ENCODE measurements at places on chromosomes 16 and 17.
A peak's percentile ranks its signal among the peaks of the same experiment; 100 is the strongest.

GRCh38 chr17:9185142-9185541, 163.8 kb downstream of the NTN1 start:
- DNase-seq: no peak

DNA sequence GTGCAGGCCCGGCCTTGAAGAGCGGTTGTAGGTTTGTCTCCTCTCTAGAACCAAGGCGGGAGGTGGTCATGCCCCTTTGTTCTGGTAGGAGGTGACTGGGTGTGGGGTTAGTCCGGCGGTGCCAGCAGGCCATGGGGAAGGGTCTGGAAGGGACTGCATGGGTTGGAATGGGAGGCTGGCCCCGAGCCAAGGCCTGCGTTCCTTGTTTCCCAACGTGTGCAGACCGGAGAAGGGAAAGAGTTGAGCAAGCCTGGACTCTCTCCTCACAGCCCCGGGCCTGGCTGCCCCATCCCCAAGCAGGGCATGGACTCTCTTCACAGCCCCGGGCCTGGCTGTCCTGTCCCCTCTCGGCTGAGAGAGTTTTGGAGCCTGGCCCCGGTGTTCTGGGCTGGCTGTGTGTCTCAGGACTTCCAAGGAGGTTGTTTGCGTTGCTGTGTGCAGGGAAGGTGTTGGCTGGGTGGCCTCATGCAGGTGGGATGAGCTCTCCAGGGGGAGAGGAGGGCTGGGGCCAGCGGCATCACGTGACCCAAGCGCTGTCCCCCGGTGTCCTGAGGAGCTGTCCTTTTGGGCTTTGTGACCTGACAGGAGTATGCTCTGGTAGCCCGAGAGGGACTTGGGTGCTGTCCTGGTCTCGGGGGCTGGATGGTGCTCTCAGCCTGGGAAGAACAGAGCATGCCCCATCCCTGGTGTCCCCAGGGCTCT, 2.6 kb downstream of the CACNA1H start:
- no peak for DNase-seq

- DNase-seq: peak; percentile 54
Observed at GRCh38 chr16:19113577-19114358, at the start of gene ITPRIPL2. ITPRIPL2 (plus strand) TSS chr16:19113964; CDS start chr16:19114462, 498 bp downstream.

DNA sequence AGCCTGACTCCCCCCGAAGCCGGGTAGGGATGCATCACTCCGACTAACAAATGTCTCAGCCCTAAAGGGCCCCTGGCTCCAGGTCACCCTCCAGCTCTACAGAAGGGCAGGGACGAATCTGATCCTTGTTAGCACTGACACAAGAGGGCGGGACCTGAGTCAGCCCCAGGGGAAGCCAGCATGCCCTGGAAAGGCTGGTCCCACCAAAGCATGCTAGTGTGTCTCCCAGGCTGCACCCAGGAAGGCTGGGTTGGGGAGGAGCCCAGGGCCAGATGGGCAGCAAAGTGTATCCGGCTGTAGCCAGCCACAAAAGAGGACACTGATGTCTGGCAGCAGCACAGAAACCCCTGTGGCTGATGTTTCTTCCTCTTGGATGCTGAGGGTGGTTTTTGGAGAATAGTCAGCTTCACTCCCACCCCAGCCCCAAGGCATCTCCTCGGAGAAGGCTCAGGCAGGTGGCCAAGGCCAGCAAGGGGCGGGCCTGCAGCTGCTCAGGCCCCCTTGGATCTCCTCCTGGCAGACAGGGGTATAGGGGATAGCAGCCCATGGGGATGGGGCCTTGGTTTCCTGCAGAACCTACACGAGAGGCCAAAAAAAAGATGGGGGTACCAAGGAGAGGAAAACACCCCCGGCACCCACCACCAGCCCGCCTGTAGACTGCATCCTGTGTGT, 11.0 kb downstream of the NATD1 start:
- no peak for DNase-seq

GRCh38 chr16:59305850-59306249, 571.7 kb upstream of the GOT2 start:
- DNase-seq: no peak

DNA sequence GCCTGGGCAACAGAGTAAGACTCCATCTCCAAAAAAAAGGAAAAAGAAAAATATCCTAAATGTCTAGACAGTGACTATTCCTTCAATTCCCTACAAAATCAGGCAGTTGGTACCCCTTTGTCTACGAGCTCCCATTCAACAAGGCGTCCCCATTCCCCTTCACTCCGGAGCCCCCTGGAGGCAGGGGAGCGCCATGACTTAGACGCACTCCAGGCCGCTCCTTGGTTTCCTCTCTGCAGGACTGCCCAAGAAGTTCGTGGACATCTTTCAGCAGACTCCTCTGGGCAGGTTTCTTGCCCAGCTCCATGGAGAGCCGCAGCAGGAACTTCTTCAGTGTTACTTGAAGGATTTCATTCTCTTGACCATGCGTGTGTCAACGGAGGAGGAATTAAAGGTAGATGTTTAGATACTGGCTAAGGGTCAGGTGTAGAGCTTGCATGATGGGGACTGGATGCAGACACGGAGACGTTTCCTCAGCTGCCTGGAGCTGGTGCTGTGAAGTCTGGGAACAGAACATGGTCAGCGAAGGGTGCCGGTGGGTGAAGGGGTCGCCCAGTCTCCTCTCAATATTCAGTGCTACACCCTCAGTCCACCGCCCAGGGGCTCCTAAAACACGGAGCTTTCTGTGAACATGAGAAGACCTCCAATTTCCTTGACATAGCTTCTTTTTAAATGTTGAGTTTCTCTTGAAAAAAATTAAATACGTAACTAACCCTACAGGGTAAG, 53.3 kb upstream of the ENDOV start:
- DNase-seq: no peak

DNA sequence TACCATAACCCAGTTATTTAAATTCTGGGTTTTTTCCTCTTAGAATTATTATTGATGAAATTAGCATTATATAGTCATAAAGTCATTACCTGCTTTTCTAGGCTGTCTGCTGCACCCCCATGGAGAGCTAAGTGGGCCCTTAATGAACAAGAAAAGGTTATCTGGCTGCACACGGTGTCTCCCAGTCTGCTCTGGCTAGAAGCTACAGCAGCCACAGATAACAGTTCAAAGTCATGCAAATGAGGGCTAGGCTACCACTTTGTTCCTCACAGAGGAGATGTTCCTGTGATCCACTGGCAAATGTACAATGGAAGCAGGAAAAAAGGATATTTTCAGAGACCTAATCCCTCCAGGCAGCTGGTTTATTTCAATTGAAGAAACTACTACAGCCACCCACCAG, 112.1 kb downstream of the SNX11 start:
- no peak for DNase-seq

GRCh38 chr16:56967733-56968132, 6.0 kb downstream of the CETP start:
- no peak for DNase-seq

GRCh38 chr17:8005967-8006730, 3.7 kb downstream of the GUCY2D start:
- DNase-seq: no peak

GRCh38 chr17:70476368-70476767, 307.0 kb downstream of the KCNJ2 start:
- DNase-seq: no peak

DNA sequence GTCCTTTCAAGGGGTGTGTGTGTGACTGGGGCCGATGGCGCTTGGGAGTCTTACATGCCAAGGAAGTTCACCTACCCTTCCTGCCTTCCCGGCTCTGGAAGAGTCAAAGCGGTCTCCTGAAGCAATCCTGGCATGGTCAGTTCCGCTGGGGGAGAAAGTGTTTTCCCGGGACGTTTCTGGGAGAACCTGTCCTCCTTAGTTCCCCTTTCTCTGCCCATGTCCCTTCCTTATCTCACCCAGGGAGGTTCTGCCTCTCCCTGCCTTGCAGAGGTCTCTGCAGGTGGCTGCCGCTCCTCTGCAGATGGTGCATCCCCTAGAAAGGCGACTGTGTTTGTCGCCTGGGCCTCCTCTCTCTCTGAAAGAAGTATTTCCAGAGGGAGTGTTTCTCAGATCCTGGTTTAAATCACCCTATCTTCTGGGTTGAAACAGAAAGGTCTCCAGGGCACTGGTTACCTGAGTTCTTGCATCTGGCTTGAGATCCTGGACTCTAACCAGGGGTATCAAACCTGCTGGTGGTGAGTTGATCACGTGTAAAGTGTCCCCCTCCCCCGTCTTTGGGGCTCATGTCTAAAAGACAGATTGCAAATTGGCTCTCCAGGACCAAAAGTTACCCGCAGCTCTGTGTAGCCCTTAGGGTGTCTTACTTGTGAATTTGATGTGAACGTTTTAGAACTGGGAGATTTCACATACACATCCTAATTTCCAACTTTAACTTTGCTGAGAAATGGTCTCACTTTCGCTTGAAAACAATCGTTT, 1.9 kb downstream of the PRKCB start:
- no peak for DNase-seq

- DNase-seq: peak; percentile 60
Observed at GRCh38 chr17:47315451-47316266, 8.1 kb upstream of the EFCAB13 start.

DNA sequence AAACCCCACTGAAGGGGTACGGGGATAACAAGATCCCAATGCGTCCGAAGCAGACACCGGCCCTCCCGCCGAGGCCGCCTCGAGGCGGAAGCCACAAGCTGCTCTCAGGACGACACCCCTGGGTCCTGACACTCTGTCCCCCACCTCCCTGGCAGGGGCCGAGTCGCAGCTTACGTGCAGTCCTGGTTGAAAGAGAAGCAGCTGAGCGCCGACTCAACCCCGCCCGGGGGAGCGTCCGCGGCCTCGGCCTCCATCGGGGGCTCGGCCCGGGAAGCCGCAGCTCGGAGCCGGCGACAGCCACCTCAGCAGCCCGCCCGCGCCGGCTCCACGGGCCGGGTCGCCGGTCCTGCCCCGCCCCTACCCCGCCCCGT, at the start of gene WIPI1:
Gene WIPI1 (minus strand): TSS at position 329 of the 371 bp plus-strand sequence. CDS start 75 bp downstream, at position 254.
- no peak for DNase-seq

- DNase-seq: no peak
Observed at GRCh38 chr16:80704751-80705505, 99.5 kb downstream of the CDYL2 start.

- DNase-seq: no peak
Observed at GRCh38 chr16:19926449-19927390, 42.1 kb upstream of the GPRC5B start.

DNA sequence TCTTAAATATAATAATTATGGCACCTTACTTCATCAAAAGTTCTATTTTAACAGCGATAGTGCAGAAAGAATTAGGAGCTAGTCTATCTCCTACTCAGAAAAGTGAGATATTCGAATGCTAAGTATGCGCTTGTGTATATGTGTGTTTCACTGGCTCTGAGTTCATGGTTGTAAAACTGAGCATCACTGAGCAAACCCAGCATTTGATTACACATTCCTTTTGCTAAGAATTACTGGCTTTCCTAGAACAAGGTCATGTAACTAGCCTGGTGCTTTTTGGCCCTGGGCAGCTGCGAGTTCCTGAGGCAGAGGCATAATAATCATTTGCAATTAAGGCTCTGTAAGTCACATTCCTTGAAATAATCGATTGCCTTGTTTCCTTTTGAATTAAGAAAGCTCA, 157.2 kb downstream of the SNX29 start:
- DNase-seq: no peak

DNA sequence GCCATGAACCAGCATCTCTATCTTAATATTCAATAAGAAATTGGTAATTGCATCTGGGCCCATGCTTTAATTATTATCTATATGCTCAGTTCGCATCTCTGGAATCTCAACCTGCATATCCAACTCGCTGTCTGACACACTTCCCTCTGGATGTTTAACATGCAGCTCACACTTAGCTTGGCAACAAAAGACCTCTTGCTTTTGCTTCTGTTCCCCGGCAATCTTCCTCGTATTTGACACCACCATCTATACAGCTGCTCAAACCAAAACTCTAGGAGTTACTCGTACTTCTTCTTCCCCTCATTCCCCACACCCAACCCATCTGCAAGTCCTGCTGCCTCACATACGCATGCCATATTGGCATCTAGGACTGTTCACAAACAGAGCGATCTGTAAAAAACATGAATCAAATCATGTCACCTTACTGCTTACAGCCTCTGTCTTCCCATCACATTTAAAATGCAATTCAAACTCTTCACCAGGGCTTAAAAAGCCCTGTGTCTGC, 300.6 kb downstream of the CEP112 start:
- no peak for DNase-seq

GRCh38 chr16:81514041-81514559, 69.5 kb downstream of the CMIP start:
- no peak for DNase-seq

GRCh38 chr17:7058831-7059447, 15.0 kb upstream of the SLC16A11 start:
- DNase-seq: no peak

- DNase-seq: peak; percentile 61
Observed at GRCh38 chr17:74213861-74214391, 555 bp downstream of the TTYH2 start.

GRCh38 chr16:78996790-78997189, 603.7 kb downstream of the MAF start:
- DNase-seq: no peak

DNA sequence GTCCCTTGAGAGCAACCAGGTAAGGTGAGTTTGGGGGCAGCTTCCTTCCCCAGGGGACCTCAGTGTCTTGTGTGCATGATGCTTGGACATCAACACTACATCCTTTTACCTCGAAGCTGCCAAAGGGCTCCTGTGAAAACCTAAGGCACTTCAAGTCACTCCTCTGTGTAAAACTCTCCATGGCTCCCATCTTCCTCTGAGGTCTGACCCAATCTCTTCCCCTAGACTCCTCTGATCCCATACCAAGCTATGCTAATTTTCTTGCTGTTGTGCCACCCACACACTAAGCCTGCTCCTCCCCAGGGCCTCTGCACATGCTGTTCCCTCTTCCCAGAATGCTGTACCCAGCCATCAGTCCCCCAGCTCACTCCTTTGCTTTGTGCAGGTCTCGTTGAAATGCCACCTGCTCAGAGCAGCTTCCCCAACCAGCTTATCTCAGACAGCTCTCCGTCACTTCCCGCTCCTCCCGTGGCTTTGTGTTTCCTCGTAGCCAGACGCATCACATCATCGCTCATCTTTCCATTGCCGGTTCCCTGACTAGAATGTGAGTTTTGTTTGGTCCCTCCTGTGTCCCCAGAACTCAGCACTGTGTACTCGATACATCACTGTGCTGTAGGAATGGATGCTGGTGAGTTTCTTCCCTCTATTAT, 78.4 kb downstream of the CNGB1 start:
- DNase-seq: peak; percentile 5

DNA sequence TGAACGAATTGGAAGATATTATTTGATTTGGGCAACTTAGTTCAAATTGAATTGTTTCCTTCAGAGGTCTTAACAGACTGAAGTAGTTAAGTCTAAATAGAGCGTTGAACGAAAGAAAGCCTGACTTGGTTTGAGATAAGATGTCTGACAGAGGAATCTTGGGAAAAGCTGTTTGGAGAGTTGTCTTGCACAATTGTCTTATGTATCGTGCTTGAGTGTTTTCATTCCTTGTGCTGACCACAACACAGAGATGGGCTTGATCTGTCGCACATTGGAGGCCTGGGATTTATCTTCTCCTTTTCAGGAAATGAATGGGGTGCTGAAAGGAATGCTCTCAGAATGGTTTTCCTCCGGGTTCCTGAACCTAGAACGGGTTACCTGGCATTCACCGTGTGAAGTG, 7.8 kb downstream of the MLYCD start:
- no peak for DNase-seq

Measured in globus pallidus (tissue), 1 donor.